Fibroblast of villous mesenchyme (primary cell): ENCODE measurements at places on chromosomes 12 and 14.

GRCh38 chr14:19949218-19949617 lies 18.5 kb downstream of the OR4K1 start:
- DNase-seq = no peak

DNA sequence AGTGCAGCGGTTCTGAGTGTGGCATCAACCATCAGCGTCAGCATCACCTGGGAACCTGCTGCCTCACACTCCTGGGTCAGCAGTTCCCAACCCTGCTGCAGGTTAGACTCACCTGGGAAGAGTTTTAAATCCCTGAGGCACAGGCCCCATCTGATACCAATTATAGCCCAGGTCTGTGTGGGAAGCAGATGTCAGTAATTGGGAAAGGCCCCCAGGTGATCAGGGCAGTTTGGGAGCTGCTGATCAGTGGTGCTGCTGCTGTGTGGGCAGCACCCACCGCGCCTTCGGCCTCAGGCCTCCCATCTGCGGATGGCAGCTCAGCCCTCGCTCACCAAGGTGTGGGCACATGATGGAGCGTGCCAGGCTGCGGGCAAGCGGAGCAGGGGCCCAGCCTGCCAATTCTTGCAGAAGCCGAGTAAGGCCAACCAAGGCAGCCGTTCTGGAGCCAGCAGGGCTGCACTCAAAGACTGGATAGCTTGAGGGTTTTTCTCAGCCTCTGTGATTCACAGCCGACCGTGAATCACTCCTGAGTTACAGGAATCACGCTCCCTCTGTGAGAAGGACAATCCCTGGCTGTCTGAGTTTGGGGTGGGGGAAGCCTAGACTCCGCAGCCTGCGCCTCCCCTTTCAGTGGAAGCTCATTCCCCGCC lies 155.6 kb upstream of the SFSWAP start:
- DNase-seq = no peak

GRCh38 chr12:114136631-114137030 lies 170.5 kb upstream of the RBM19 start:
- DNase-seq = no peak

- no peak for DNase-seq
Measured at GRCh38 chr14:96197969-96198368, 6.7 kb upstream of the BDKRB2 start.
